NCI-H2029 (cell line): ENCODE measurements at places on chromosomes 16 and 17.
A peak's percentile ranks its signal among the peaks of the same experiment; 100 is the strongest.

GRCh38 chr17:49715216-49715615 is 7.5 kb upstream of the SLC35B1 start:
- no peak for DNase-seq

GRCh38 chr16:49623501-49624266 is 232.2 kb downstream of the ZNF423 start:
- no peak for DNase-seq

GRCh38 chr17:77433385-77434135 is 292.8 kb downstream of the SEC14L1 start:
- DNase-seq = no peak

DNA sequence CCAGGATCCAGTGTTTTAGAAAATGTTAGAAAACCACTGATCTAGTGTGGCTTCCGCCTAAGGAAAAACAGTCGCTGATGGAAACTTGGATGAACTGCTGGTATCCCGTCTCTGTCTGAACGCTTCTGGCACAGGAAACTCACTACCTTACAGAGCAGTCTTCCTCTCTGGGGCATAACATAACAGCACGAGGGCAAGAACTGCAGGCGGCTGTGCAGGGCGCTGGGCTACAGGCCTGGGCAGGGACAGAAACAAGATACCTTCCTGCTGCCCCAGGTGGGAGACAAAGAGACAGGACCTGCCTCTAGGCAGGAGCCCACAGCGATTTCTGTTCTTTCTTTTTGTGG is 10.5 kb downstream of the MXRA7 start:
- DNase-seq = no peak

GRCh38 chr16:86579268-86580062 is 1.1 kb downstream of the FOXL1 start:
- no peak for DNase-seq

- DNase-seq = no peak
These were observed 24.2 kb downstream of the CACNA1G start for GRCh38 chr17:50584749-50585148.

DNA sequence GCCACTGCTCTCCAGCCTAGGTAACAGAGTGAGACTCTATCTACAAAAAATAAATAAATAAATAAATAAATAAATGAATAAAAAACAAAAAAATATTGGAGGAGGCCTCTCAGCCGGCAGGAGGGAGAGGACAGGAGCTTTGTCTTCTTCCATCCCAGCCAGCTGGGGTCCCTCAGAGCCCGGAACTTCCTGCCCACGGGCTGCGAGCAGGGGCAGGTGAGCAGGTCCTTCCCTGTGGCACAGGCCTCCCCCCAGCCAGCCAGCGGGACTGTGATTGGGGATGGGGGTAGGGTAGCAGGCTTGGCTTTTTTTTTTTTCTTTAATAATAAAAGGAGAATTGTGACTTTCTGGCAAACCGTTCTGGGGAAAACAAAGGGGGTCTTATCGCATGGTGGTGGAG is 10.1 kb downstream of the SMTNL2 start:
- no peak for DNase-seq

GRCh38 chr16:51834794-51835193 is 683.7 kb upstream of the SALL1 start:
- DNase-seq = no peak

- no peak for DNase-seq
These were observed 4.4 kb downstream of the NECAB2 start for GRCh38 chr16:83972256-83973008.

- peak; percentile 45 for DNase-seq
These were observed 11.4 kb downstream of the CNEP1R1 start for GRCh38 chr16:50036426-50036825.

DNA sequence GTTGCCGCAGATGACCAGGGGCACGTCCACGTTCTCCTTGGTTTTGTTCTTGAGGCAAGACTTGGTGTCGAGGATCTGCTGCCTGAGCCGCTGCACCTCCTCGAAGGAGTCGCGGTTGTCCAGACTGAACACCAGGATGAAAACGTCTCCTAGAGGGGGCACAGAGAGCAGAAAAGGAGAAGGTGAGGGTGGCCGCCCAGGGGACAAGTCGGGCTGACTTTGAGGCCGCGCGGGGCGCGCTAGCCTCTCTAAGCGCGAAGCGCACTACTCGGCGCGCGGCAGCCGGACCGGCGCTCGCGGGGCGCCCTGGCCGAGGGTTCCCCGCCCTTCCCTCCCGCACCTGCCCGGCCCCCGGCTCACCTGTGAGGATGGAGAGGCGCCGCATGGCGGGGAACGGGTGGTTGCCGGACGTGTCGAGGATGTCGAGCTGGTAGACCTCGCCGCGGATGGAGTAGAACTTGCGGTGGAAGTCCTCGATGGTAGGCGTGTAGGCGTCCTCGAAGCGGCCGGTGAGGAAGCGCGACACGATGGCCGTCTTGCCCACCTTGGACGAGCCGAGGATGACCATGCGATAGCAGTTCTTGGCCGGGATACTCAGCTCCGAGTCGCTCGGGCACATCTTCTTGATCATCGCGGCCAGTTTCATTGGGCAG is 533 bp downstream of the RASD1 start:
- no peak for DNase-seq
